ENCODE measurements at places on chromosomes 5 and 9.

GRCh38 chr5:39021413-39021812 is 52.8 kb downstream of the RICTOR start:
- DNase-seq = no peak

DNA sequence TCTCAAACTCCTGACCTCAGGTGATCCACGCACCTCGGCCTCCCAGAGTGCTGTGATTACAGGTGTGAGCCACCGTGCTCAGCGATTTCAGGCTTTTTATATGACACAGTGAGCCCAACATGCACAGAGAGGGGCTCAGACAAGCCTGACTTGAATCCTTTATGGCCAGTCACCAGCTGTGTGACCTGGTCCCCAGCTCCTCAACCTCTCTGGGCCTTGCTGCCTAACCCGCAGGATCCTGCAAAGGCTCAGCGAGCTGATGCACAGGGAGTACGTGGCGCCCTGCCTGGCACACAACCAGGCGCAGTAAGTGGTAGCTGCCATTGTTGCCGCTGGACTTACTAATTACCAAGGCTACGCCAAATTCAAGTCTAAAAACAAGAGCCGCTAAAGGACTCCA is 16.6 kb upstream of the NCS1 start:
- no peak for DNase-seq

- DNase-seq = no peak
These were observed 109.5 kb upstream of the SLC28A3 start for GRCh38 chr9:84450029-84450428.

DNA sequence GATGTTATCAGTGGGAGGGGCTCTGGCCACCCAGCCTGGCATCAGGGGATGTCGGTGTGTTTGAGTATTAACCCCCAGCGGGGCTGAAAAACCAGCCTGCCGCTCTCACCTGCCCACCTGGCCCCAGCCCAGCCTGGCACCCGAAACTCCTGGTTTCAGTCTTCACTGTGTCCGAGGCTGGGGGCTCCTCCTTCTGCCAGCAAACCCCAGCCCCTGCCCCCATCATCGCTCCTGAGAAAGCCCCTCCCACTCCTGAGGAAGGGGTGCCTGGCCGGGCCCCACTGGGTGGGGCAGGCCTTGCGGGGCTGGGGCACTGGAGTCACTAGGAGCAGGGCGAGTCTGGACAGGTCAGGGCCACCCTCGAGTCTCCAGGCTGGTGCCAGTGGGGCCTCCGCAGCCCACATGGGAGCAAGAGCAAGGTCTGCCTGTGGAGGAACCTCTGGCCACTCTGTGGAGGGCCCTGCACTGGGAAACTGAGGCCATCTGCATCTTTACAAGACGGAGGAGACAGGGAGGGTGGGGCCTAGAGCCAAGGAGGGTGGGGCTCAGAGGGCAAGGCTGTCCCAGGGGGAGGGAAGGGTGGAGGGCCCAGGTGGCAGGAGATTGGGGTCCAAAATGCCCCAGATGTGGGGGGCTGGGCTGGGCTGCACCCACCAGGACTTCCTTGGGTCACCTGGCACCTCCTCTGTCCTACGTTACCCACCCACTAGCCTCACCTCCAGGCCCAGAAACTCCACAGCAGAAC is 51.5 kb upstream of the NOTCH1 start:
- no peak for DNase-seq

GRCh38 chr9:107229241-107229741 is 53.8 kb upstream of the RAD23B start:
- DNase-seq = no peak

DNA sequence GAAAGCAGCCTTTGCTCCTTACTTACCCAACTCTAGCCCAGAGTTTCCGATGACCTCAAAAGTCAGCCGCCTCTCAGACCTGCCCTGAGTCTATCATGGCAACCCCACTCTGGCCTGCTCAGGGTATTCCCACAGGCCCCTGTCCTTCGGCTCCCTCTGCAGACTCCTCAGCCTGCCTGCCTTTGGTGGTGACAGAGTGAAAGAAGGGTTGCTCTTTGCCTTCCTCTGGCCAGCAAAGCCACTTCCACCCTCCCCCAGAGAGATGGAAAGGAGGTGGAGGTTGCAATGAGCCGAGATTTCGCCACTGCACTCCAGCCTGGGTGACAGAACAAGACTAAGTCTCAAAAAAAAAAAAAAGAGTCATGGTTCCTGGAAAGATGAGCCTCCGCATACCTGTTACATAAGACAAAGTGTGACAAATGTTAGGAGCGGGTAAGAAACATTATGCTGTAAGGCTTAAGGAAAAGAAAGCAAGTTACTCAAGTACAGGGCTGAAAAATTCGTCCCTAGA is 2.3 kb upstream of the SMIM33 start:
- DNase-seq = no peak

GRCh38 chr5:68140763-68141162 is 74.8 kb upstream of the PIK3R1 start:
- DNase-seq = no peak

DNA sequence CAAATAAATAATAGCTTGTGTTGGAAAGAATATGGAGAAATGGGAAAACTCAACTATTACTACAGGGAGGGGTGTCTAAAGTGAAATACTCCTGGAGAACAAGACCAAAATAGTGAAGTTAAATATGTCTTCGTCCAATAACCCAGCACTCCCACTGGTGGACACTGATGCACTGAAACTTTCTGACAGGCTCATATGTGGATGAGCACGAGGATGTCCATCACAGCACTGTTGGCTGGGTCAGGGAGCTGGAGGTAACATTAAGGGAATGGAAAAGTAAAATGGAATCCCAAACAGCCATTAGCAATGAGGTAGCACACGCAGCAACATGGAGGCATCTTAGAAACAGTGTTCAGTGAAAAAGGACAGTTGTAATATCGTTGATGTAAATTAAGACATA is 86.5 kb downstream of the LMNB1 start:
- DNase-seq = no peak

GRCh38 chr5:88509403-88509802 is 240.8 kb upstream of the TMEM161B start:
- no peak for DNase-seq

DNA sequence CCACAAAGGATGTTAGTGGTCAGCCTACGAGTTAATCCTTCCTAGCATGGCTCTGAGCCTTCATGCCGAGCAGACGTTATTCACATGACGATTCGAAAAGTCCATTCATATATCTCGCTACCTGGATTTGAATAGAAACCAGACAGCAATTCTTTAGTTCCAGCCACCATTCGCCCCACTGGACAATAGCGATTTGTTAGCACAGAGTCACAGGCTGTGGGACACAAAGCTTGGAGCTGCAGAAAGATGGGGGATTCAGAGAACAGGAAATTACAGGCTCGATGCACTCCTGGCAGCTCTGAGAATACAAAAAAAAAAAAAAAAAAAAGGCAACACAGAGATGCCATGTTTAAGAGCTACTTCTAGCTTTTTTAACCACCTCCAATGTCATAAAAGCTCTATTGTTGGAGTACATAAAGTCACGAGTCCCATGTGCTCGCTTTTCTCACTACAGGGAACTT is 110.7 kb downstream of the NR6A1 start:
- no peak for DNase-seq

DNA sequence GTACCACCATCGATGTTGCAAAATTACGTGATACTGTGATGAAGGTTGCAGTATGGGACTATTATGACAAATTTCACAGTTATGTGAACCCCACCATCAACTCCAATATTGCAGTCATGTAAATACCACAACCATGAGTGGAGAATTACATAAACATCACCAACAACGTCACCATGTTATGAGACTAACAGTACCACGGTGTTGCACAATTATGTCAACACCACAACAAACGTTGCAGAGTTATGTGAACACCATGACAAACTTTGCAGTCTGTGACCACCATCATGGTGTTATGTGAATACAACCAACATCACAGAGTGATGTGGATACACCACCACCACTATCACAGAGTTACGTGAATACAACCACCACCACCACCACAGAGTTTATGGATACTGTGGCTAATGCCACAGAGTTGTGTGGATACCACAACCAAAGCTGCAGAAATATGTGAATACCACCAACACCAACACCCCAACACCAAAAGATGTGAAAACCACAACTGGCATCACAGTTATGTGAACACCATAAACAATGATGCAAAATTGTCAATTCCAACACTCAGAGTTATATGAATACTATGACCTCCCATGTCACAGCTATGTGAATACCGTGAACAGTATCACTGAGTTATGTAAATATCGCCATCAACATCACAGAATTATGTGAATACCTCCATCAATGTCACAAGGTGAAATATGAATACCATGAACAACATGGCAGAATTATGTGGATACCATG is 62.4 kb downstream of the SHC3 start:
- DNase-seq = no peak

DNA sequence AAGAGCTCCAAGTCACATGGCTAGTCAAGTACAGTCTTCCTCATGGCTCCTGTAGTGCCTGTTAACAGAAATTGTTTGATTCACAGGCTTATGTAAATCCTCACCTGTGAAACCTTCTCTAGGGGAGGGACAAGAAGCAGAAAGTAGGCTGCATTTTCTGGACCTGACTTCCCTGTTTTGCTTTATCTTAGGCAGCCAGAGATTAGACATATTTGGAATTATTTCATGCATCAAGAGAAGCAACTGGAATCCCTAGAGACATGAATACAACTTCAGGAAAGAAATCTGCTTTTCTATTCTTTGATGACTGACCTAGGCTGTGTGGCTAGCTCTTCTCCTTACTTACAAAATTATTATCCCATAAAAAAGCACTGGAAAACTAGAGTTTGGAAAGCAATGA is 52.3 kb downstream of the CAST start:
- DNase-seq = no peak

DNA sequence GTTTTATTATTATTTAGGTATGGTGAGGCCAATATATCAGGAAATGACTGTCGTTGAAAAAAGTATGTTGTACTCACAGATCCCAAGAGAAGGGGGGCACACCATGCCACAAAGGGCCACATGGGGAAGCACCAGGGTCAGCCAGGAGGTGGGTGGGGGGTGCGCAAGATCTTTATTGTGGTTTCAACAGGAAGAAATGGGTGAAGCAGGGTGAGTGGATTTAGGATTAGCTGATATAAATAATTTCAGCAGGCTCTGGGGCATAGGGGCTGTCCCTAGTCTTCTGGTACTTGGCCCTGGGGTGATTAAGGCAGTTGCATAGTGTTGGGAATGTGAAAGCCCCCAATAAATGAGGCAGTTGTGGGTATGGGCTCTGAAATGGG is 8.6 kb downstream of the PDCD1LG2 start:
- DNase-seq = no peak

DNA sequence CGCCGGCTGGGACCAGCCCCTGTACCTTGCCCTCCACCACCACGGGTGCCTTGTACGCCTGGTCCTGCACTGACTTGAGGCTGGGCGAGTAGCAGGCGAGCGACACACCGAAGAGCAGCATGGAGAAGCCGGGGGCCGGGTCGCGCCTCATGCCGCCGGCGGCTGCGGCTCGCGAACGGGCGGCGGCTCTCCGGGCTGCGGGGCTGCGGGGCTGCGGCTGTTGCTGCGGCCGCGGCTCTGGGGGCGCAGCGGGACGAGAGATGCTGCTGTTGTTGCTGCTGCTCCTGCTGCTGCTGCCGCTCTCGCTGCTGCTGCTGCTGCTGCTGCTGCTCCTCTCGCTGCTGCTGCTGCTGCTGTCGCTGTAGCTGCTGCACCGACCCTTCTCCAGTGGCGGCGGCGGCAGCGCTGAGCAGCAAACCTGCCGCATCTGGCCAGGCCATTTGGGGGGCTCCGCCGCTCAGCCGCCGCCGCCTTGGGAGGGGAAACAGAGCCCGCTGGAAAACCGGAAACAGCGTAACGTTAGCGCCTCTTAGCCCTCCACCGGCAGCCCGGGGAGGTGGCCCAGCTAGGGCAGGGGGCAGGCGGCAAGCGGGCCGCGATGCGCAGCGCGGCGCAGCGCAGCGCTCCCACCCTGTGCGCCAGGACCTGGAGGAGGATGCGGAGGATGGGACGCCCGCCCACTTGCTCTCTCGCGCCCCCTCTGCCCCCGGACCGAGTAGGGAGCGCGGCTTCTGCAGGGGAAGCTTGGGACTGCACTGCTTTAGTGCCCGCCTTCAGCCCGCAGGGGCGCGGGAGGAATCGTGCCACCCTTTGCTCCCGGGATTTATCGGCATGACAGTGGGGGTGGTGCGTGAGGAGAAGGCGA is at the start of gene NRG2:
TSS of gene NRG2 (minus strand) at position 657 of the 865 bp plus-strand sequence.
- peak; percentile 30 for DNase-seq

- peak; percentile 60 for DNase-seq
These were observed at the start of gene GPSM1 for GRCh38 chr9:136327304-136327974. TSS of gene GPSM1 (plus strand) at chr9:136327539. CDS start at chr9:136327696, 157 bp downstream.

DNA sequence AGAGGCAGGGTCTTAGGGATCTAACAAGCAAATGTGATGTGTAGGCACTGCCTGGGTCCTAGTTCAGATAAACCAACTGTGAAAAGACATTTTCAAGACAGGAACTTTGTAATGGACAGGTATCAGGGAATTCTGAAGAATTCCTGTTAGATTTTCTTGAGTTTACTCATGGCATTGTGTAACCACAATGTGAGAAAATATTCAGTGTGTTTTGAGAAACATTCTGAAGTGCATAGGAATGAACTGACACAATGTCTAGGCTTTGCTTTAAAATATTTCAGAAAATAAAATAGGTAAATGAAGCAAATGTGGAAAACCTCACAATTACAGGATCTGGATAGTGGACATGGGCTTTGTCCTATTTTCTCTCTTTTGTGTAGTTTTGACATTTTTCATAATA is 15.2 kb upstream of the AFAP1L1 start:
- no peak for DNase-seq

- DNase-seq = no peak
These were observed 32.0 kb downstream of the DDX31 start for GRCh38 chr9:132637801-132638200.

GRCh38 chr9:97737429-97737828 is 40.3 kb upstream of the XPA start:
- DNase-seq = no peak
